ENCODE measurements at places on chromosomes 2 and 18.

GRCh38 chr2:153163055-153163454 lies 315.5 kb downstream of the RPRM start:
- DNase-seq, result no peak

DNA sequence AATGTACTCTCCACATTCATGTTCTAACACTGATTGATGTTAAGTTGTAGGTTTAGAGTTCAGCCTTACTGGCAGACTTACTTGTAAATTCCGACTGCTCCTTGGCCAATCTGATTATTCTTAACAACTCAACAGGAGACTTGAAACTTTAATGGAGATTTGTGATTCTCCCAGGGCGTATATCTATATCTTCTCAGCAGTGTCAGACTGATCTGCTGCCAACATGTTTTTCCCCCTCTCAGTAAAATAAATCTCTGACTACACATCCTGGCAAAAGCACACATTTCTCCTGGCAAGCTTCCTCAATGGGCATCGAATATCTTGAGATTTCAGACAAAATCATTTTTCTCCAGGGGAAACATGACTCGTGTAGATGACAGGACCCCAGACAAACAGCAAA lies 1041.2 kb downstream of the DPP10 start:
- DNase-seq, result no peak

- no peak for DNase-seq
Observed at GRCh38 chr2:118061135-118061955, 26.9 kb upstream of the INSIG2 start.

GRCh38 chr2:28970464-28971160 lies 10.5 kb upstream of the TOGARAM2 start:
- no peak for DNase-seq

DNA sequence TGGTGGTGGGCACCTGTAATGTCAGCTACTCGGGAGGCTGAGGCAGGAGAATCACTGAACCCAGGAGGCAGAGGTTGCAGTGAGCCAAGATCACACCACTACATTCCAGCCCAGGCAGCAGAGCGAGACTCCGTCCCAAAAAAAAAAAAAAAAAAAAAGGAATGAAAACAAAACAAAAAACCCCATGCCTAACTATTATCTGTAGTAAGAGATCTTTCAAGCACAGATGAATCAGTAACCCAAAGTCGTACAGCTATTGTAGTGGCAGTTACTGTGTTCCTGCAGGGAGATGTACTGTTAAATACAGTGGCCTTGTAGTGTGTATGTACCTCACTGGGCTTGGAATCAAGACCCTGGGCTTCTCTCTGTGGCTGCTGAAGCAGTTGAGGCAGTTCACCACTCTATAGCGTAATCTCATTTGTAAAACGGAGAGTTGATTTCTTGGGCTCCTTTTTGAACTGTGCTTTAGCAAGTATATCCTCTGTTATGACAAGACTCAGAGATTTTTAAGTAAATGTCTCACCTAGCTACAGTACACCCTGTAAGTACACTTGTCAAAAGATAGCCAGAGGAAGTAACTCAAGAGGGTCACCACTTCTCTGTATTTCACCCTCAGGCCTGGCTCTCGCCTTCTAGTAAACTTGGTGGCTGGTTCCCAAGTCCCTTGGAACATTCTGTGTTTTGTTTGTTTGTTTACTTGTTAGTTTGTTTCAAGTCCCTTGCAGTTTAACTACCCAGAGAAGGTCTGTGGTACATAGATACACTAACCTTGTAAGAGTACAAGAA lies 109.6 kb upstream of the FOSL2 start:
- no peak for DNase-seq
